Left colon (tissue), 2 donors: ENCODE measurements at places on chromosomes 16 and 17.

DNA sequence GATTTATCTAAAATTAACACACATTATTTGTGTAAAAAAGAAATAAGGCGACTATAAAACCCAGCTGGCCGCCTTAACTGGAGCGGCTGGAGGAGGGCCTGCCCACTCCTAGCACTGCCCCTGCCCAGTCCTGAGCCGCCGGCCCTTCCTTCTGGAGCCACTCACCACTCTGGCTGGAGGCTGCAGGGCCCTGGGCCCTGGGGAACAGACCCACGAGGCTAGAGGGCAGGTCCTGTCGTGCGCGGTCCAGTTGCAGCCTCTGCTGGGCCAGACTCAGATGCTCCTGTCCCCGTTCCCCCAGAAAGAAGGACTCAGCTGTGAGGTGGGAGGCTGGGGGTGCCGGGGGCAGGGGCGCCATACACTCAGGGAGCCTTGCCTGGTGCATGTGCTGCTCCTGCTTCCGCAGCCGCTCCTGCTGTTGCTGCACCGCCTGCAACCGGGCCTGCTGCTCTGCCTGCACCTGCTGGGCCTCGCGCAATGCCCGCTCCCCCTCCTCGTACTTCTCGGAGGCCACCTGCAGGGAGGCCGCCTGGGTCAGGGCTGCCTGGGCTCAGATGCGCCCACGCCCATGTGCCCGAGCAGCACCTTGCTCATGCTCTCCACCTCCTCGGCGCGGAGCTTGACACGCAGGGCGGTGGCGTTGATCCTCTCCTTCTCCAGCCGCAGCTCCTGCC lies 9.0 kb upstream of the MRPL38 start:
- DNase-seq = no peak

GRCh38 chr16:87207509-87207908 lies 109.7 kb downstream of the C16orf95 start:
- DNase-seq = no peak

GRCh38 chr16:22646948-22647556 lies 136.4 kb downstream of the NPIPB5 start:
- no peak for DNase-seq

GRCh38 chr16:51137097-51137496 lies 14.0 kb downstream of the SALL1 start:
- no peak for DNase-seq

DNA sequence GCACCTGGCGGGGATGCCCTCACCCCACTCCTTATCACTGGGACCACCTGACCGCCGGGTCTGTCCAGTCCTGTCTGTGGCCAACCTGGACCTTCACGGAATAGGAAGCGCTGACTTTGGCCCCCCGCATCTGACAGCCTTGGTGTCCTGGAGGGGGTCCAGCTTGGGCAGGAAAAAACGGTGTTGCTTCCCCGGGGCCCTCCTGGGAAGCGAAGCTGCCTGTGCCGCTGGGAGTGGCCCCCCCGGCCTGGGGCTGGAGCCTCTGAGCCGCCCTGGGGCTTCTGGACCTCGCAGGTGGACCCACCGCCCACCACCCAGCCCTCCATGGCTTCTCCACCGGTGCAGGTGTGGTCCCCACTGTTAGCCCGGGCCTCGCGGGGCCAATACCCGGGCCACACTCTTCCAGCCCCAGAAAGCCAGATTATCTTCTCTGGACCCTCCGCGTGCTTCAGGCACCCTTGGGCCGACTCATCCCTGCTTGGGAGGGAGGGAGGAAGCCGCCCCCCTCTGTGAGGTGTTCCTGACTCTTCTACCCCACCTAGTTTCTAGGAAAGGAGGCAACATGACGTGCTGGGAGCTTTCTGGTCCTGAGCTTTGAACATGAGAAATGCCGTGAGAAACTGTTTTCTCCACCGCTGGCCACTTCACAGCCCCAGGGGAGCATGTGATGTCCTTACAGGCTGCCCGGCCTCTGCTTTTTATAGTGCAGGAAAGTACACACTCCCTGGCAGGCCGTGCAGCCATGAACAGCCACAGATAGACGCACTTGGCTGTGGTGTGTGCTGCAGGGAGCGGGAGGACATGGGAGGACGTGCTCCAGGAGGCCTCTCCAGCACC lies 1.1 kb downstream of the C1QTNF1 start:
- DNase-seq = peak; percentile 61
